ENCODE measurements at places on chromosomes 1 and 21.
A peak's percentile ranks its signal among the peaks of the same experiment; 100 is the strongest.

DNA sequence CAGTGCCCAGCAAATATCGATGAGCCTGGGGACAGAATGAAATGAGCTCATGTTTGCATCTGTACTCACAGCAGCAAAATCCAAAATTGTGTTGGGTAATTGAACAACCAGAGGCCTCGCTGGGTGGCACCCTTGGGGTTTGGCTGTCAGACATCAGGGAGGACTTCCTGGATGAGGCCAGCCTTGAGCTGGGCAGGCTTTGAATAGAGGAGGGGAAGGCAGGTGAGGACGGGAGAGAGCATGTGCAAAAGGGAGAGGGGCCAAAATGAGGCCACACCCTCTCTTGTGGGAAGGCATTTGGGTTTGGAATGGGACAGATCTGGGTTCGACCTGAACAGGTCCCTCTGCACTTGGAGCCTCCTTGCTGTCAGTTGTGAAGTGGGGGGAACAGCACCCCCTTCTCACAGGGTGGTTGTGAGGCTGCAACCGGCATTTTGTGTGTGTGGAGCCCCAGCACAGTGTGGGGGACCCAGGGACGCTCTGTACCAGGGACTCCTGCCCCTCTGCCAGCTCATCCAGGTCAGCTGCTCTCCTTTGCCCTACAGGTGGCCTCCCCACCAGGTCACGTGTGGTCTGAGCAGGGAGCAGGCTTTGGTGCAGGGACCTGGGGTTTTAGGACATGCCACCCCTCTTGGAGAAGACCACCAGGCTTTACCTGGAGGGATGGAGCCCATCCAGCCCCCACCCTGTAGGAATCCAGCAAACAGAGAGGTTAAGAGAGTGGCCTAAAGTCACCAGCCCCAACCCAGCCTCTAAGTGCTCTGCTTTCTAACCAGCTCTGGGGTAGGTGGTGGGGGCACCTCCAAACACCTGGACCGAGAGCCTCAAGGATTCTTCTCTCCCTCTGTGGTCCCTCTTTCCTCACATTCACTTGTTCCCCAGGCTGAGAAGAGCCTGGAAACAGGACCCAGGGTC lies 521.8 kb downstream of the PTPRU start:
- H3K4me3 ChIP-seq = no peak overlapping the region
- H3K27ac ChIP-seq = no peak overlapping the region
- peaks cover 51% of the 10 kb centered on the region for H3K27me3 ChIP-seq
- H3K4me1 ChIP-seq = no peaks in the 10 kb centered on the region
- H3K36me3 ChIP-seq = no peaks in the 10 kb centered on the region

GRCh38 chr21:31248598-31248997 lies 95.5 kb downstream of the TIAM1 start:
- no peaks in the 10 kb centered on the region for H3K4me1 ChIP-seq
- H3K27ac ChIP-seq = no peak overlapping the region
- H3K36me3 ChIP-seq = peaks cover 57% of the 10 kb centered on the region
- no peaks in the 10 kb centered on the region for H3K27me3 ChIP-seq
- no peak for DNase-seq

DNA sequence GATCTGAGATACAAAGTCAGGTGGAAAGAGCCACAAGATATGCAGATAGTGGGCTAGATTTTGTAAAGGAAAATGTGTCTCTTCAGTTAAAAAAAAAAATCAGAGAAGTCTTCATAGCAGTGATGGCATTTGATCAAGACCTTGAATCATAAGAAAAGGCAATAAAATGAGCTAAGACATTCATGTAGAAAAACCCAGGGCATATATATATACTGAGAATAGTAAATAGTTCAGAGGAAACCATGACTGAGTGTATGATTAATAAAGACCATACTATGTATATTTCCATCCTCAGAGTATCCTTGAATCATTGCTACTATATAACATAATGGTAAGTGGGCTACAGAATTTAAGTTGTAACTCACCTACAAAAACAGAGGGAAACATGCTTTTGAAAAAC lies 321.7 kb upstream of the NR5A2 start:
- no peak overlapping the region for H3K4me3 ChIP-seq
- no peak for DNase-seq
- no peak overlapping the region for H3K27ac ChIP-seq
- H3K4me1 ChIP-seq = peaks cover 3% of the 10 kb centered on the region
- H3K27me3 ChIP-seq = no peaks in the 10 kb centered on the region
- H3K36me3 ChIP-seq = no peaks in the 10 kb centered on the region

GRCh38 chr1:212857992-212858460 lies at the start of gene FLVCR1:
Gene FLVCR1 (plus strand): TSS chr1:212858275. CDS start chr1:212858453, 178 bp downstream.
- no peak within 1 kb of the TSS for H3K4me3 ChIP-seq
- H3K27me3 ChIP-seq = no peaks in the 10 kb centered on the region
- peaks cover 12% of the 10 kb centered on the region for H3K4me1 ChIP-seq
- H3K27ac ChIP-seq = peak within 1 kb of the TSS; percentile 99
- peak; percentile 98 for DNase-seq
- H3K36me3 ChIP-seq = peaks cover 5% of the 10 kb centered on the region

- no peaks in the 10 kb centered on the region for H3K27me3 ChIP-seq
- no peak overlapping the region for H3K4me3 ChIP-seq
- peaks cover 16% of the 10 kb centered on the region for H3K4me1 ChIP-seq
- no peak for DNase-seq
- peaks cover 42% of the 10 kb centered on the region for H3K36me3 ChIP-seq
- H3K27ac ChIP-seq = no peak overlapping the region
These were observed 55.7 kb upstream of the EPHA8 start for GRCh38 chr1:22507587-22507986.

DNA sequence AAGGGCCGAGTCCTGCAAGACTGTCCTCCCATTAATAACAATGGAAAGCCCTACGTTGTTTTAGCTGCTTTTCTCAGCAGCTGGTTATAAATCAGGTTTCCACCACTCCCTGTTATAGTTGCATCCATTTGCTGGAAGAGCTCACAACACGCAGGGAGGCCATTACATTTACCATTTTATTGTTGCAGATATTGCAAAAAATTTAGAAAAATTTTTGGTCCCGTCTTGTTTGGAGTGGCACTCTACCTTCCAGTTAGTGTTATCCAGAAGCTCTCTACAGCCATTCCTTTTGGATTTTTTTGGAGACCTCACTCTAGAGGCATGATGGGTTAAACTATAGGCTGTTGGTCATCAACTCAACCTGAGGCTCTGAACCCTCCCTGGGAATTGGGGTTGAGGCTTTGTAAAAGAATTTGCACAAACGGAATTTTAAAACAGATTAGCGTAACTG lies 1532.1 kb upstream of the TPTE start:
- H3K27ac ChIP-seq = no peak overlapping the region
- peaks cover 28% of the 10 kb centered on the region for H3K36me3 ChIP-seq
- no peaks in the 10 kb centered on the region for H3K27me3 ChIP-seq
- H3K4me1 ChIP-seq = no peaks in the 10 kb centered on the region
- no peak for DNase-seq
- no peak overlapping the region for H3K4me3 ChIP-seq

DNA sequence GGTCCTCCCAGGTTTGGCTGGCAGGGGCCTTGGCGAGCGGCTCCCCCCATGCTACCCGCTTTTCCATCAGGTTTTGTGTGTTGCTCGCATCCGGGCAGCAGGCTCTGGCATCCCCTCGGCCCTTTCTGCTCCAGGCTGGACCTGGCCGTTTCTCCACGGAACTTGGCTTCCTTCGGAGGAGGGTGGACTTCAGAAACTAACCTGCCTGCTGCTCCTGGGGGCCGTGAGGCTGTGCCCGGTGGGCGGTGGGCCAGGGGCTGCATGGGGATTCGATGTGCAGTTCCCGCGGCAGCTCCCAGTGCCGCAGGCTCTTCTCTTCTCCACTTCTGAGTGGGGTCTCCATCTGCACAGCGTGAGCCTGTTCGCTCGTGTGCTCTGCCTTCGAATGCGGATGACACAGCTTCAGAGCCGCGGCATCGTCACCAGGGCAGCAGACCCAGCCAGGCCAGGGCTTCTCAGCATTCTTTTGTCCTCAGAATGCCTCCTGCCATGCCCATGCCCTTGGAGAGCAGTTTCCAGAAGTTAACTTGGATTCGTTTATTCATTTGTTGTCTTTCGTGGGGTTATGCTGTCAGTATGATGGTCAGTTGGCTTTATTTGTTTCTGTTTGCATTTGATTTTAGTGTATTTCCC lies 36.4 kb downstream of the PRKCZ start:
- no peak for DNase-seq
- peaks cover 8% of the 10 kb centered on the region for H3K36me3 ChIP-seq
- no peak overlapping the region for H3K27ac ChIP-seq
- no peak overlapping the region for H3K4me3 ChIP-seq
- no peaks in the 10 kb centered on the region for H3K27me3 ChIP-seq

GRCh38 chr1:233261206-233261605 lies 34.3 kb downstream of the PCNX2 start:
- no peak overlapping the region for H3K4me3 ChIP-seq
- H3K36me3 ChIP-seq = peaks cover 31% of the 10 kb centered on the region
- DNase-seq = no peak
- H3K27me3 ChIP-seq = no peaks in the 10 kb centered on the region
- H3K27ac ChIP-seq = no peak overlapping the region

DNA sequence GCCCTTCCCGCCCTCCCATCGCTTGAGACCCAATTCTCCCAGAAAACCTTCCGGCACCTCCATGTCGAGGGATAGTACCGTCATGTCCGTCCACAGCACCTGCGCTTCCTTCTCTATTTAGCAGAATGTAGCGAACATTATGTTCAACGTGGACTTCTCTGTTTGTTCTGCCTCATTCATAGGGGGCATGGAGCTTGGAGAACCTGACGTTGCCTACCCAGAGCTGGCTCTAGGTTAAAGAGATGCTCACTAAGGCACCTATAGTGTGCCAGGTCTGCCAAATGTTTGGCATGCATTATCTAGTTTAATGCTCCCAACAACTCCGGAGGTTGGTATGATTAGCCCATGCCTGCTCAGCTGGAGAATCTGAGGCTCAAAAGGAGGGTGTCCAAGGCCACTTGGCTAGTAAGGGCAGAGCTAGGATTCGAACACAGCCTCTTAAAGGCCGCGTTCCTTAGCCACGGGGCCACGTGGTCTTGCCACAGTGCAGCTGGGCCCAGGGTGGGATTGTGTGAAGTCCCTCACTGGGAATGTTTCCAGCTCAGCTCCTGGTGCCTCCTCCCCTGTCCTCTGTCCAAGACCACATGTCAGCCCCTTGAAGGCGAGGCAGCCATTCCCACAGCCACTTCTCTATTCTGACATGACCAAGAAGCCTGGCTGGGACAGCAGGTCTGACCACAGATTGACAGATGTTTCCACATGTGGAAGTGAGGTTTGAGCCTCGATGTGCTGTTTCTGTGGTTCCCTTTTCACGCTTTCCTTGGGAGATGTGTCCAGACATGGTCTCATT lies 57.8 kb downstream of the RUNX3 start:
- no peaks in the 10 kb centered on the region for H3K27me3 ChIP-seq
- DNase-seq = no peak
- H3K4me1 ChIP-seq = peaks cover under 1% of the 10 kb centered on the region
- no peak overlapping the region for H3K27ac ChIP-seq
- H3K36me3 ChIP-seq = no peaks in the 10 kb centered on the region

DNA sequence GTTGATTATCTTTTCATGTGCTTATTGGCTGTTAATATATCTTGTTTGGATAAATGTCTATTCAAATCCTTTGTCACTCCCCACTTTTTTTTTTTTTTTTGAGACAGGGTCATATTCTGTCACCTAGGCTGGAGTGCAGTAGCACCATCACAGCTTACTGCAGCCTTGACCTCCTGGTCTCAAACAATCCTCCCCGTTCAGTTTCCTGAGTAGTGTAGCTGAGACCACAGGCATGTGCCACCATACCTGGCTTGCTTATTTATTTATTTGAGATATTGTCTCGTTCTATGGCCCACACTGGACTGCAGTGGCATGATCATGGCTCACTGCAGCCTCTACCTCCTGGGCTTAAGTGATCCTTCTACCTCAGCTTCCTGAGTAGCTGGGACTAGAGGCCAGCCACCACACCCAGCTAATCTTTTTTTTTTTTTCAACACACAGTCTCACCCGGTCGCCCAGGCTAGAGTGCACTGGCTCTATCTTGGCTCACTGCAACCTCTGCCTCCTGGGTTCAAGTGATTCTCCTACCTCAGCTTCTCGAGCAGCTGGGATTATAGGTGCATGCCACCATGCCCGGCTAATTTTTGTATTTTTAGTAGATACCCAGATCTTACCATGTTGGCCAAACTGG lies 13.9 kb upstream of the MYCL start:
- H3K27ac ChIP-seq = no peak overlapping the region
- H3K36me3 ChIP-seq = no peaks in the 10 kb centered on the region
- H3K4me1 ChIP-seq = no peaks in the 10 kb centered on the region
- H3K27me3 ChIP-seq = peaks cover 6% of the 10 kb centered on the region

- H3K27me3 ChIP-seq = no peaks in the 10 kb centered on the region
- peaks cover 24% of the 10 kb centered on the region for H3K4me1 ChIP-seq
- H3K4me3 ChIP-seq = no peak overlapping the region
- H3K36me3 ChIP-seq = no peaks in the 10 kb centered on the region
- DNase-seq = no peak
- H3K27ac ChIP-seq = no peak overlapping the region
These were observed 219.3 kb downstream of the PLPP3 start for GRCh38 chr1:56360021-56360420.

DNA sequence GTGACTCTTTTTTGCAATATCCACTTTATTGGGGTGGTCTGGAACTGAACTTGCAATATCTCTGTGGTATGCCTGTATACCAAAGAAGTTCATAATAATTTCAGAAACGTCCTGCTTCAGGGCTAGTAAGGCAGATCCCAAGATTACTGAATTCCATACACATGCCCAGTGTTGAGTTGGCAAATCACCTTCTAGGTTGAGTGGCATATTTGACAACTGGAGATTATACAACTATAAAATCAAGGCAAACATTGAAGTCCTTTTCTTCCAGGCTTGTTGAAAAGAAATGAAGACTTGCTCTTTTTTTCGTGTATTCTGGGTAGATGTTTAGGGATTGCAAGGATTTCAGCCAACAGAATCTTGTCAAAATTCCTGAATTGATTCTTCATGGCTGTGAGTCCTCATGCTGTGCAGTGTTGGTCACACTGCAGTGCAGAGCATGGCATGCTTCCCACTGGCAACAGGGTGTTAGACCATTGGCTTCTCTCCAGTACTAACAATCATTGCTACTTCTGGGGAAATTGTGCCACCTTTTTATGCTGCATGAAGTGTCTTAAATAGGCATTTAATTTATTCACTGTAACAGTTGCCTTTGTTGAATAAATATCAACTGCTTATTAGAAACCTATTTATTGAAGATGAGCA lies 367.1 kb upstream of the ADGRL4 start:
- no peak for DNase-seq
- no peaks in the 10 kb centered on the region for H3K36me3 ChIP-seq
- H3K27me3 ChIP-seq = no peaks in the 10 kb centered on the region
- no peak overlapping the region for H3K4me3 ChIP-seq

GRCh38 chr1:76666499-76666898 lies 200.8 kb upstream of the ST6GALNAC5 start:
- H3K27ac ChIP-seq = no peak overlapping the region
- H3K36me3 ChIP-seq = no peaks in the 10 kb centered on the region
- no peak for DNase-seq
- peaks cover 1% of the 10 kb centered on the region for H3K27me3 ChIP-seq
- H3K4me3 ChIP-seq = no peak overlapping the region

DNA sequence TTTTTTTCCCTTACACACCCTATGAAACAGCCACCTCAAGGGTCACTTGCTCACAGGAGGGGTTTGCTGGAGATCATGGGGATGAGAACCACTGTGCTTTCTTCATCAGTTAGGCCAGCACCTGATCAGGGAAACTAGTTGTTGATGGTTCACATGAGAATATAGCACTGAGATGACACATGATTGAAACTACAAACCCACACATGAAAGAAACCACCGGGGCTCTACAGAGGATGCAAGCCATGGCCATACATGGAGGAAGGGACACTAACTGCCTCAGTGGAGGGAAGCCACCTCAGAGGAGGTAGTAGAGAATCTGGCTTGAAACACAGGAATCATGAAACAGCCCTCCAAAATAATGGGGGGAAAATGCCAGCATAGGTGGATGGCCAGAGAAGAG lies 63.2 kb downstream of the PRKAB2 start:
- H3K27me3 ChIP-seq = peaks cover 3% of the 10 kb centered on the region
- DNase-seq = no peak
- H3K27ac ChIP-seq = no peak overlapping the region
- no peaks in the 10 kb centered on the region for H3K36me3 ChIP-seq
